Smooth muscle cell of bladder (primary cell): ENCODE measurements at places on chromosomes 5 and 9. TPM values are rescaled to one million over a fixed set of nuclear protein-coding genes. Genes with fewer than 3 reads are reported as not detected.

The CTSL gene
- 574 and 635 TPM in 2 replicates for total RNA-seq

The GAS1 gene
- 85.8 and 306 TPM in 2 replicates for total RNA-seq

The TRIM7 gene
- 1.2 and 2.8 TPM in 2 replicates for total RNA-seq

The SPATA31A5 gene
- total RNA-seq = not detected in 2 replicates

The CRHBP gene
- 1.3 and 2.1 TPM in 2 replicates for total RNA-seq

The INSL6 gene
- total RNA-seq = not detected in 2 replicates

The OR1Q1 gene
- total RNA-seq = not detected in 2 replicates

The VLDLR gene
- total RNA-seq = 35.6 and 44.7 TPM in 2 replicates

The LCN9 gene
- not detected in 2 replicates for total RNA-seq

The PRR7 gene
- 2.7 and 3.0 TPM in 2 replicates for total RNA-seq

The CCNJL gene
- total RNA-seq = 0.14 and 0.18 TPM in 2 replicates

The SPAG8 gene
- total RNA-seq = 0.71 and 1.2 TPM in 2 replicates

The LCP2 gene
- total RNA-seq = not detected in 2 replicates

The SPATA31C1 gene
- total RNA-seq = not detected in 2 replicates

The WDR36 gene
- total RNA-seq = 49.2 and 77.8 TPM in 2 replicates

The INPP5E gene
- total RNA-seq = 4.1 and 4.5 TPM in 2 replicates

The ASS1 gene
- total RNA-seq = 329 and 331 TPM in 2 replicates

The ARAP3 gene
- 1.7 and 2.6 TPM in 2 replicates for total RNA-seq

The FABP6 gene
- total RNA-seq = not detected in 2 replicates

The DDX4 gene
- total RNA-seq = not detected in 2 replicates

The IFNA13 gene
- total RNA-seq = not detected in 2 replicates

The PCDHB4 gene
- total RNA-seq = 0.09 and 0.14 TPM in 2 replicates

The SLC45A2 gene
- total RNA-seq = 0.14 and 0.18 TPM in 2 replicates

The NEURL1B gene
- 0.71 and 0.74 TPM in 2 replicates for total RNA-seq
